Right lung (tissue), 10 donors: ENCODE measurements at places on chromosomes 6 and 20. TPM values are rescaled to one million over a fixed set of nuclear protein-coding genes. Genes with fewer than 3 reads are reported as not detected.

WFDC2 gene
- polyA plus RNA-seq: 30.0 TPM

MDFI gene
- 110 TPM for polyA plus RNA-seq

SNAP91 gene
- 0.72 TPM for polyA plus RNA-seq

LMBRD1 gene
- 74.2 TPM for polyA plus RNA-seq

CD109 gene
- 13.5 TPM for polyA plus RNA-seq

C20orf144 gene
- polyA plus RNA-seq: 0.32 TPM

DACT2 gene
- 32.2 TPM for polyA plus RNA-seq

FAM83D gene
- 10.4 TPM for polyA plus RNA-seq

PTCHD4 gene
- 0.31 TPM for polyA plus RNA-seq

MMP24 gene
- 1.5 TPM for polyA plus RNA-seq

SGK1 gene
- 32.3 TPM for polyA plus RNA-seq

GINM1 gene
- 58.7 TPM for polyA plus RNA-seq

DNAH8 gene
- polyA plus RNA-seq: 0.08 TPM

THBS2 gene
- 7.9 TPM for polyA plus RNA-seq

MYLIP gene
- 46.8 TPM for polyA plus RNA-seq

NKAPL gene
- 0.61 TPM for polyA plus RNA-seq

GABRR2 gene
- polyA plus RNA-seq: 0.96 TPM
